ENCODE measurements at places on chromosomes 13 and 19.
A peak's percentile ranks its signal among the peaks of the same experiment; 100 is the strongest.

DNA sequence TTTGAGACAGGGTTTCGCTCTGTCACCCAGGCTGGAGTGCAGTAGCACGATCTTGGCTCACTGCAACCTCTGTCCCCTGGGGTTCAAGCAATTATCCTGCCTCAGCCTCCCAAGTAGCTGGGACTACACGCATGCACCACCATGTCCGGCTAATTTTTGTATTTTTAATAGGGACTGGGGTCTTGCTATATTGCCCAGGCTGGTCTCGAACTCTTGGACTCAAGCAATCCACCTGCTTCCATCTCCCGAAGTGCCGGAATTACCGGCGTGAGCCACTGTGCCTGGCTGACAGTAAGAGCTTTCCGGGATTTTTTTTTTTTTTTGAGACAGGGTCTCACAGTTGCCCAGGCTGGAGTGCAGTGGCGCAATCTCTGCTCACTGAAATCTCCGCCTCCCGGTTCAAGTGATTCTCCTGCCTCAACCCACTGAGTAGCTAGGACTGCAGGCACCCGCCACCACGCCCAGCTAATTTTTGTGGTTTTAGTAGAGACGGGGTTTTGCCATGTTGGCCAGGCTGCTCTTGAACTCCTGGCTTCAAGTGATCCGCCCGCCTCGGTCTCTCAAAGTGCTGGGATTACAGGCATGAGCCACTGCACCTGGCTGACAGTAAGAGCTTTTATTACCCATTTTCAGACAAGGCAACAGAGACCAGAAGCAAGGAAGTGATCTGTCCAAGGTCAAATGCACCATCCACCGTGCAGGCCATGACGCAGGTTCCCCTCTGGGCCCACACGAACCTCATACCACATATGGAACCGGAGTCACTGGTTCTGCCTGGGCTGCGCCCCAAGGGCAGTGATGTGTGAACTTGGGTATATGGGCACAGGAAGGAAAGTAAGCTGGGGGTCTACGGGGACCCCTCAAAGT lies 21.0 kb downstream of the RFX1 start:
- DNase-seq, result peak; percentile 47

GRCh38 chr19:40689339-40690049 lies 957 bp downstream of the NUMBL start:
- DNase-seq, result peak; percentile 17

DNA sequence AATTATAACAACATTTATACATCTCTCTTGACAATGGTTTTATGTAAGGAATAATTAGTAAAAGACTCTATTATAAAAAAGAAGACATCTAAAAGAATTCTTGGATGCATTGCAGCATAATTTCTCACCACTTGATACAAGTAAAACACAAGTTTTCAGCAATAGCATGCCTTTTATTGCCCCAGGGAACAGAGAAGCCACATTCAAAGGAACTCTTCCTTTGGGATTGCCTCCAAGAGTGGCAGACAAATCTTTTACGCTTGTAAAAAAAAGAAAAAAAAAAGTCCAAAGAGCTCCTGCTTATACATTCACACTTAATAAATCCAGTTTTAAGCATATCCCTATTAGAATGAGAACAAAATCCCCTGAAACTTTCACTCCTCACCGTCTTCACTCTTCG lies 2357.8 kb upstream of the PCDH20 start:
- no peak for DNase-seq

- peak; percentile 26 for DNase-seq
These were observed 489 bp downstream of the CCNE1 start for GRCh38 chr19:29812080-29812880.

DNA sequence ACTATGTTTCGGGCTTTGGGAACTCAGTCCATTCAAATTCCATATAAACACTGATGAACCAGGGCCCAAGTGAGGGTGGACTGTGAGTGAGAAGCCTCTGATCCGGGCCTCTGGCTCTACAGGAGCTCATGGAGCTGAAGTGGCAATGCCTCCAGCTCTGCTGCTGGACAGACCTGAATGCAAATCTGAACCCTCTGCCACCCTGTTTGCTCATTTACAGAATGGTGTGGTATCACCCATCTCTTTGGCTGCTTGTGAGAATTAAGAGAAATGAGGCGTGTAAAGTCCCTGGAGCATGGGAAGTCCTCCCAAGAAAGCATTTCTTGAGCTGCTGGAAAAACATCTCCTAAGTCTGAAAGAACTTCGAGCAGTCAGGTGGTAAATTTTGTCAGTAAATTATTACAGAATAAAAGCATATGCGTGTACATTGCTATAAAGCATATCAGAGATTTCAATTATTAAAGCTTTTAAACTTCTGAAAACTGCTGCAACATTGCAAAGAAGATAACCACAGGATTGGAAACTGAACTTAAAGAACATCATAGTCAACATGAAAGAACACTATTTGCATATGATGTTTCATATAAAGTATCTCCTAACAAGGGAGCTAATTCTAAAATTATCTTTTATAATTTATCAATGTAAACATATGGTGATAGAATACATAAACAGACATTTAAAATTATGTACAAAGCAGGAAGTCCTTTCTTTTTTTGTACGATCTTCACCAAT lies 369.0 kb downstream of the UQCRFS1 start:
- DNase-seq, result no peak

- DNase-seq, result peak; percentile 88
These were observed 435 bp upstream of the ZNF382 start for GRCh38 chr19:36604656-36605100.

GRCh38 chr13:25181597-25181996 lies 9.5 kb upstream of the AMER2 start:
- DNase-seq, result no peak

- DNase-seq, result no peak
These were observed 65.0 kb downstream of the MTUS2 start for GRCh38 chr13:28885181-28885580.

GRCh38 chr13:44364345-44365000 lies 9.2 kb upstream of the SERP2 start:
- DNase-seq, result no peak

DNA sequence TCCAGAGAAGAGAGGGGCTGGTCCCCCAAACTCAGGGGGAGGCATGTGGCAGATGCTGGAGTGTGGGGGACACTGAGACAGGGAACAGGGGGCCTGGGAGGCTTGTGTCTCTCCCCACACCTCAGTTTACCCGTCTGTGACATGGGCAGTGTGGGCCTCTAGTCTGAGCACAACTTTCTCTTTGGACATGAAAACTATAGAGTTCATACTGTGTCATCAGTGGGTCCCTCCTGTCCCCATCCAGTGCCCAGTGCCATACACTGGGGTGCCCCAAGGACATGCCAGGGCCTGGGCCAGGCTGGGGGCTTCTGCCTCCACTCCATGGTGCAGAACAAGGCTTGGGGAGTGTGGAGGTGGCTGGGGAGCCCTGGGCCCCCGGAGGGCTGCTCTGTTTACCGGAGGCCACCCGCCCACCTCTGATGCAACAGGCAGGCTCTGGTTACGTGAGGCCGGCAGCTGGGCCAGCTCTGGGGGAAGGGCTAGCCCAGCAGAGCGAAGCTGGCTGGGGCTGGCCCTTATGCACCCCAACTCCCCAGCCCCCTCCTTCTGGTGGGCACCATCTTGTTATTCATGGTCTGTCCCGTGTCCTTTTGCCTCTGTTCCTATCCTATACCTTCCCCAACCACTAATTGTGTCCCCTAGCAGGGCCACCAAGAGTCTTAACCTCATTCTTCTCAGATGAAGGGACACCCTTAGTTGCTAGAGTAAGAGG lies 1.9 kb upstream of the MEF2B start:
- DNase-seq, result no peak

DNA sequence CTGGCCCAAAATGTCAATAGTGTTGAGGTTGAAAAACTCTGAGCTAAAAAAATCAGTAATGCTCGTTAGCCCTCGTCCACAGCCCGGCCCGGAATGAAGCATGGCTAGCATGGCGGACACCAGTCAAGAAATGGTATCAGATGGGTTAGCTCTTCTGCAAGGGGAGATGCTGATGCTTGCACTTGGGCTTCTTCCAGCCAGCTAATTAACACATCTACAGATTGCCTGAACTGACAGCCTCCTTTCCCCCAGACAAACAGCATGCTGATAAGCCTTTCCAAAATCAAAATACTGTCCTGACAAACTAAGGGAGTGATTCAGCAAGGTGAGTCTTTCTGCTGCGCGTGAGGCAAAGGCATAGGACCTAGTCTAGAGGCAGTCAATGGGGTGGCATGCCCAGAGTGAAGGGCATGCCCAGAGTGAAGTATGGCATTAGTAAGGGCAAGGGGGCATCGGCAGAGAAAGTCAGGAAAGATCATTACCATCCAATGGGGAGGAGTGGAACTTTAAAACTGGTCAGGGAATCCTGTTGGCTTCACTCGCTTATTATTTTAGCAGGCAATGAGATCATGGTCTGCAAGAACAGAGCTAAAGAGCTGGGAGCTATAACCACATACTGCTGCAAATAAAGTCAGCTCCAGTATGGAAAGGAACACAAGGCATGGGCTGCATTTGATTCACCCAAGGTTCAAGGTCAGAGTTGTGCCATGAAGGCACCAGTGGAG lies 30.2 kb upstream of the UBE2L5 start:
- no peak for DNase-seq

DNA sequence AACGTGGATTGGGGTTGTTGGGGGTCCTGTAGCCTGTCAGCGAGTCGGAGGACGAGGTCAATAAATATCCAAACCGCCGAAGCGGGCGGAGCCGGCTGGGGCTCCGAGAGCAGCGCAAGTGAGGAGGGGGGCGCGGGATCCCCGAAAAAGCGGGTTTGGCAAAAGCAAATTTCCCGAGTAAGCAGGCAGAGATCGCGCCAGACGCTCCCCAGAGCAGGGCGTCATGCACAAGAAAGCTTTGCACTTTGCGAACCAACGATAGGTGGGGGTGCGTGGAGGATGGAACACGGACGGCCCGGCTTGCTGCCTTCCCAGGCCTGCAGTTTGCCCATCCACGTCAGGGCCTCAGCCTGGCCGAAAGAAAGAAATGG lies 754 bp upstream of the SIX5 start:
- no peak for DNase-seq

DNA sequence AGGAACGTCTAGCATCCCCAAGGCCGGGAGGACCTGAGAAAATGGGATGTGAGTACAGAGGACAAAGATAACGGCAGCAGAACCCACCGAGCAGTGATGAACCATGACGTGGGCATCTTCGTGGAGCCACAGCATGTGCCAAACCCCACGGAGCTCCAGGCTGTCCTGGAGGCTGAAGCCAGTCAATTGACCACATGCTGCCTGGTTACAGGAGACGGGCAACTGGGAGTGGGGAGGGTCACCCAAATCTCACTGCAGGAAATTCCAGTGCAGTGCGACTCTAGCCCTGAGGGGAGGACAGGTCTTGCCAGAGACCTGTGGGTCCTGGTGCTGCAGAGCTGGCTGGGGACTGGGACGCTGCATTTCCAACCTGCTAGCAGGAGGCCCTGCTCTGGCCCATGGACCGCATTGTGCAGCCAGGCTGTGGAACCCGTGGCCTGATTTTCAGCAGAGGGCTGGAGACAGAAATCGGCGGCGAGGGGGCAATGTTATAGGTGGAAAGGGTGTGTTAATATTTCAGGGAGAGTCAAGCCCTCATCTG lies 3.2 kb upstream of the GRTP1 start:
- DNase-seq, result no peak

- peak; percentile 90 for DNase-seq
These were observed 15.0 kb upstream of the PGLS start for GRCh38 chr19:17496337-17496997.

- no peak for DNase-seq
These were observed 182.3 kb upstream of the KLF12 start for GRCh38 chr13:74316547-74316946.

- DNase-seq, result no peak
These were observed 624.9 kb upstream of the PCDH9 start for GRCh38 chr13:67854990-67855389.

- no peak for DNase-seq
These were observed 76.6 kb downstream of the B3GLCT start for GRCh38 chr13:31276421-31276820.

GRCh38 chr19:31299665-31300064 lies 49.6 kb downstream of the TSHZ3 start:
- no peak for DNase-seq

GRCh38 chr19:31863122-31863521 lies 482.3 kb upstream of the ZNF507 start:
- DNase-seq, result no peak

GRCh38 chr19:17244618-17245534 lies 843 bp downstream of the NR2F6 start:
- DNase-seq, result peak; percentile 39

DNA sequence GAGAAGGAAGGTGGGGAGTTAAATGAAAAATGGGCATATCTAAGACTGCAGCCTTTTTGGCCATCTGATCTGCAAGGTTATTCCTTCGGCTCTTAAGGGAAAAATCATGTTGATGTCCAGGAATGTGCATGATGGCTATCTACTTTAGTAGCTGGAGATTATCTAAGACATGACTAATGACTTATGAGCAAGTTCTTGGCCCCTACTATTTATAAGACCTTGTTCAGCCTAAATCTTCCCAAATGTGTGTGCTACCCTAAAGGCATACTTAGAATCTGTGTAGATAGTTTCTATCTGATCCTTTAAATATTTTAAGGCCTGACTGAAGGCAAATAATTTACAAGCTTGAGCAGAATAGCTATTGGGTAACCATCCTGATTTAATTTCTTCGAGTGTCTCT lies 41.8 kb upstream of the CD177 start:
- no peak for DNase-seq

DNA sequence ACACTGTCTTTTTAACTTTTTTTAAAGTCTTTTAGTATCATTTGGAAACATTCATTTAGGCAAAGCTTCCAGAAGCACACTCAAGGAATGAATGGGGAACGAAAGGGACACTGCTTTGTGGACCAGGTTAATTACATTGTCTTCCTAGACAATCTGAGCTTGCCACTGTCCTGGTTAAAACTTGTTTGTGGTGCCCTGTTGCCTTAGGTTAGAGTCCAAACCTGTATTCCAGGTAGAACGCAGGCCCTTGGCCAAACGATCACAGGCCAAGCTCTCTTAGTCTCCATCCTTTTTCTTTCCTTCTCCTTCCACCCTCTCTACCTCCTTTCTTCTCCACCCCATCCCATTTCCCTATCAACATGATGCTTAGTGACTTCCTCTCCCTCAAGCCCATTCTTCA lies 66.8 kb downstream of the ERCC5 start:
- DNase-seq, result no peak

- DNase-seq, result no peak
These were observed 26.9 kb upstream of the RCBTB2 start for GRCh38 chr13:48559638-48560320.

GRCh38 chr19:46031781-46032596 lies 8.8 kb downstream of the IGFL4 start:
- DNase-seq, result no peak

DNA sequence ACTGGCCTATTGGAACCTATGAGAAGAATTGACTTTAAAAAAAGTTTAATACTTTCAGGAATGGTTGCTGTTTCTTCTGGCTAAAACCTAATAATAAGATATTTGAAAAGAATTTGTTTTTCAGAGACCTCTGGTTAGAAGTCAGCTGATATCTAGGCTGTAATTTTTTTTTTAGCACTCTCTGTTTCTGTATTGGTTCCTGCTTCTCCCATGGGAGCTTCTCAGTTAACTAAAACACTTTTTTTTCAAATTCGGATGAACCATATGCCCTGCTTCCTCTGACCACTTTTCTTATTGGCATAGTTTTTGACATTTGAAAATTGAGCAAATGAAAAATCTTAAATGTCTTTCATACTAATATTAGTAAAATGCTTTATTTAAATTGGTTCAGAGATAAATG lies 163.5 kb upstream of the SLC10A2 start:
- no peak for DNase-seq

Measured in CD4-positive, alpha-beta T cell treated with Interleukin-17A for 4 hours (primary cell).